ENCODE measurements at places on chromosomes 5 and 9.

GRCh38 chr9:105297442-105298075 lies 53.1 kb downstream of the SLC44A1 start:
- DNase-seq = no peak

DNA sequence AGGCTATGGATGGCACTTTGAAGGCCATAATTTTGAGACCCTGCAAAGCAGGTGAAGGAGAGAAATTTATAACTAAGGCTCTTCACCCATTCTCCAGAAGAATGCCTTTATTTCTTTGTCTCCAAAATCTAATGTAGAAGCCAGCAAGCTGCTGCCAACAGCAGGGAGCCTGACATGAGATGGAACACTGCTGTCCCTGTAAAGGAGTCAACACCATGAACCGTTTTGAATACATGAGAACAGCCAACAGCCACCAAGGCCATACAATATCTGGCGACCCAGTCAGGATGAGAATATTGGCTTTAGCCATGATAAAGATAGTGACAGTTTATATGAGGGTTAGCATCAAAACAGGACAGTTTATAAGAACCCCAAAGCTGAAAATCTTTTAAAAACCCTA lies 121.2 kb upstream of the LIFR start:
- DNase-seq = no peak

DNA sequence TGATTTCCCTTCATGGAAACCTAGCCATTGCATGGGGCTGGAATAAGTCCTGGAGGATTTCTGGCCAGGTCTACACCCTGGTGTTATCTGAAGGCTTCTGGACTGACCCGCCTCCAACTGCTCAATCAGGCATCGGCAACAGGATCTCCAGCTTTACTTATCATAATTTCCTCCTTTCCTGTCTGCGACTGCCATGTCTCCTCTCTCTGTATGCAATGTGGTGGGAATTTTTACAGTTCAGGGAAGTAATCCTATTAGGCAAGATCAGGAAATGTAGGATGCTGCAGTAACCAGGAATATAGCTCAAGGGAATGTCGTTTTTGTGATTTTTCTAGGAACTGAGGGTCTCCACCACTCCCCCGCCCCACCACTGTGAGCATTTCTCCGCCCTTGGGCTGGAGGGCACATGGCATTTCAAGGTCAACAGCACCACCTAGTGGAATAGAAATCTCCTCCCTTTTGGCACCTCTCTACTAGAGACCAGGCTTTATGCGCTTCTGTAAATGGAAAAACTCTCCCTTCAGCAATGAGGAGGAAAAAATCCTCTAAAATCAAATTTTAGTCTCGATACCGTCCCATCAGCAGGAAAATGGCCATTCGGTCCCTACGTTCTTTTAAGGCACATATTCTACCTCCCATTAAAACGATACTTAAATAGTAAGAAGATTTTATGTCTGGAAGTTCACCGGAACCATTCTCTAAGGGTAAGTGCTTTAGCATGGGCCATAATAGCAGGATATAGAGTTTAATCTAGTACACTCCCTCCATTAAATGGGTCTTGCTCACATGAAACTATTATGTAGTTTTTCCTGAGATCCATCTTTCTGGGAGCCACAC lies 93.0 kb downstream of the YTHDC2 start:
- peak; percentile 65 for DNase-seq

GRCh38 chr9:8282535-8282934 lies 483.0 kb upstream of the DMAC1 start:
- DNase-seq = no peak

DNA sequence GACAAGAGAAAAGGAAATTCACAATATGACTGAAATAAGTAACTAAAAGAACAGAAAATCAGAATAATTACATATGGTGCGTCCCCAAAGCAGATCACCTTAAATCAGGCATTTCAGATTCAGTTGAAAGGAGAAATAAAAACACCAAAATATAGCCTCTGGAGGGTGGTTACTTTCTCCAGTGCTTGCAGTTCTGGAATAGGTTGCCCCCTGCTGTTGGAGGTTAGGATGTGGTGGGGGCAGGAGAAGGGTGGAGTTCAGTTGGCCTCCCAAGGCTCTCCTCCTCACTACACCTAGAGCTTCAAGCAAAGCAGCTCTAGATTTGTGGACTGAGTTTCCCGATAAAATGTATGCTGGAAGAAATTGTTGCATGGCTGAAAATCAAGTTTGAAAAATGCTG lies 338.2 kb upstream of the TLE4 start:
- DNase-seq = no peak

DNA sequence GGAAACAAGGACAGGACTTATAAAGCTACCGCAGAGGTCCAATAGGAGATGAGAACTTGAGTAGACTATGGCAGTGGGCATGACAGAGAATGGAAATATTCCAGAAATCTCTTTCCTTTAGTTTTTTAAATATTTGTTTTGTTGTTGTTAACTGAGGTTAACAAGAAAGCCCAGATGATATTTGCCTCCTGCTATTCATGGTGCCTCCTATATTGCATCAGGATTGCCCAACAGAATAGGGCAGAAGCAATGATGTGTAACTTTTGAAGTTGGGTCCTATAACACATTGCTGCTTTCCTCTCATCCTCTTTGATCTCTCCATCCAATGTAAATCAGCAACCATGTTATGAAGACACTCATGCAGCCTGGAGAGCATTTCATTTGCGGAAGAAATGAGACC lies 42.8 kb downstream of the PDE4D start:
- no peak for DNase-seq

DNA sequence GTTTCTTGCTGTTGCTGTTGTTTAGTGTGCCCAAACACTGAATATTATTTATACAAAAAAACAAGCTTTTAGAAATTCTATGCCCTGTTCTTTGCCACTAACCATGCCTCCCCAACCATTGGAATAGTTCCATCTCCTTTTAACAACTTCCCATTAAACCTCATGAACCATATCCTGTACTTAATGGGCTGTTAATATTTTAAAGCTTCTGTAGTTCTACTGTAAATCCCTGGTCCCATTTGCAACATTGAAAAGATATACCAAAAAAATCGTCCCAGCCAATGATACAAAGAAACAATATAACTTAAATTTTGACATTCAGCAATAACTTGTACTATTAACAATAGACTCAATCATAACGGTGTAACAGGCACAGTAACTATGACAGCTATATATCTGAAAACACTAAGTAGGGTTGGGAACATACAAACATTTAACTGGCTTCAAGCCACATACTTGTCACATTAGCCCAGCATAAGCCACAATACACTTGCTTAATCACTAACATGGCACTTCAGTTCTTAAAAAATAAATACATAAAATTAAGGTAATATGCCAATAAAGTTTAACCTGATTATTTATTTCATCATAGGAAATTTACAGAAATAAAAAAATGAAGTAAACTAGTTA lies 86.1 kb downstream of the ADAMTS6 start:
- DNase-seq = no peak

GRCh38 chr9:18829873-18830272 lies 203.1 kb downstream of the SAXO1 start:
- DNase-seq = no peak

All from CD4-positive, alpha-beta T cell treated with Interleukin-17A for 1 hour (primary cell).